Stimulated activated CD8-positive, alpha-beta memory T cell treated with anti-CD3 and anti-CD28 coated beads, Interleukin-12 subunit alpha, Interleukin-12 subunit beta, amount 100 ng/mL, for 1 hour (primary cell): ENCODE measurements at places on chromosomes 12 and 14.

DNA sequence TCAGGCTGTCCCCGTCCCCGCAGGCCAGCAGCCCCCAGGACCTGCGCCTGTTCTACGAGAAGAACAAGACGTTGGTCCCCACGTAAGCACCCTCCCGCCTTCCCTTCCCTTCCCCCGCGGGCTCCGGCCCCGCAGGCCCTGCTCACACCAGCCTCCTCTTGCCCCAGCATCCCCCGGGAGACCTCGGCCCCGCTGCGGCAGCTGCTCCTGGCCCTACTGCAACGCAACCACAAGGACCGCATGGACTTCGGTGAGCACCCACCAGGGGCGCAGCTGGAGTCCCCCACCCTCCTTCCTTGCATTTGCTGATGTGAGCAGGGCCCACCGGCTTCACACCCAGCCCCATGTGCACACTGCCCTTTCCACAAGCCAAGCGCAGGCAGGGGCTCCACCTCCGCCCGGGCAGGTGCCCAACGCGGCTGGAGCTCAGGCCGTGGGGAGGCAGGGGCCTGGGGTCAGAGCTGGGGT lies 15.4 kb downstream of the ULK1 start:
- no peak for DNase-seq

- no peak for DNase-seq
Observed at GRCh38 chr14:67990576-67990975, 171.0 kb downstream of the RAD51B start.

DNA sequence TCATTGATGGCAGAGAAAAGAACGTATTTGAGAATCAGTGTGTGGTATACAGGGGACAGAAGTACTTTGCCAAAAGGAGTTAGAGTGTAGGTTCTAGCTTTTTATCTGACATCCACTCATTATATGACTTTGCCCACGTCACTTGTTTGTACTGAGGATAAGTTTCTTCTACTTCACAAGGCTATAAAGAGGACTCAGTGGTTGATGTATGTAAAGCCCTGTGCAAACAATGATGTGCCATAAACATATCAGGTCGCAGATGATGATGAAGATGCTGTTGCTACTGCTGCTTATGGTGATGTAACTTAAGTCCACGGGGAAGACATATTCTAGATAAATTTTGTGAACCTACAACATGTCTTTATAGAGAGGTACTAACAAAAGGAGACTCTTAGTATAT lies 66.3 kb downstream of the TRHDE start:
- DNase-seq = no peak

GRCh38 chr12:19498099-19498498 lies 58.8 kb downstream of the AEBP2 start:
- DNase-seq = no peak

DNA sequence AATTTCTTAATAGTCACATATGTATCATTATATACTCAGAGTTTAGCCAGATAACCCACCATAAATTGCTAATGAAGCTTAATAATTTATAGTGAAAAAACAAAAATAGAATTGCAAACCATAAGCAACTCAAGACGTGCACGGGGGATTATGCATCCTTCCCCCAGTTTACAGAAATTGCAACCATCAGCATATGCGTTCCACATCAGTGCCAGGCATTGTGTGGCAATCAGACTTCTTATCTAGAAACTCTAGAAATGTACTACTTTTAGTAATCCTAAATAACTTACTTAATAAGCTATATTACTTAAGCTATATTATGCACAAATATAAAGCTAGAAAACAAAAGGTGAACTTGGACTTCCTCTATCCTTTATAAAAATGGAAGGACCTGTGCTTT lies 115.8 kb downstream of the CRADD start:
- no peak for DNase-seq

- DNase-seq = no peak
Observed at GRCh38 chr12:54865683-54866324, 11.5 kb downstream of the MUCL1 start.

GRCh38 chr14:52918486-52918885 lies 32.4 kb downstream of the FERMT2 start:
- DNase-seq = peak; percentile 2

DNA sequence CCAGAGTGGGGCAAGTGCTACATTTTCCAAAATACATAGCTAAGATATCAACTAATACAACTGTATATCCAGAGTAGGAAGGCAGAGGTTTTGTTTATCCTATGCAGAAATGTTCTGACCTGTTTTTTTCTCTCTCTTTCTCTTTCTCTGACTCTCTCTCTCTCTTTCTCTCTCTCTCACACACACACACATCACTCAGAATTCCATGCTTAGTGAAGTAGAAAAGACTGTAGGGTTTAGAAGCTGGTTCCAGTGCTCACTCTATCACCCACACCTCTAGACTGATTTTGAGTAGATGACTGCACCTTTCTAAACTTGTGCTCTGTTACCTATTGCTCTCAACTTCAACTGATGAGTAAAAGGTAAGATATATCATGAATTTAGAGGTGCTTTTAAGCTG lies 356.7 kb downstream of the LRIG3 start:
- no peak for DNase-seq

DNA sequence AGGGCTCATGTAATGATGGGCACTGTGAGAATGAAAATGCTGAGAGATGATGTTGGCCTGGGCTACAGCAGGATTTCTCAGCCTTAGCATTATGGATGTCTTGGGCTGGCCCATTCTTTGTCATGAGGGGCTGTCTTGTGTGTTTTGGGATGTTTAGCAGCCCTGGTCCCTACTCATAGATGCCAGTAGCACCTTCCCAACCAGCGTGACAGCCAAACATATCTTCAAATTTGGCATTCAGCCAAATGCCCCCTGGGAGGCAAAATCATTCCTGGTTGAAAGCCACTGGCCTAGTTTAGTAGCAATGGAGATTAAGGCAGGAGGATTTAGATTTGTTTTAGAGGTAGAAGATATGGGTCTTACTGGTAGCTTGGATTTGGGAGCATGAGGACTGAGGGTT lies 26.6 kb downstream of the UBE3B start:
- no peak for DNase-seq

- DNase-seq = no peak
Observed at GRCh38 chr12:5254703-5255102, 177.2 kb upstream of the NTF3 start.

DNA sequence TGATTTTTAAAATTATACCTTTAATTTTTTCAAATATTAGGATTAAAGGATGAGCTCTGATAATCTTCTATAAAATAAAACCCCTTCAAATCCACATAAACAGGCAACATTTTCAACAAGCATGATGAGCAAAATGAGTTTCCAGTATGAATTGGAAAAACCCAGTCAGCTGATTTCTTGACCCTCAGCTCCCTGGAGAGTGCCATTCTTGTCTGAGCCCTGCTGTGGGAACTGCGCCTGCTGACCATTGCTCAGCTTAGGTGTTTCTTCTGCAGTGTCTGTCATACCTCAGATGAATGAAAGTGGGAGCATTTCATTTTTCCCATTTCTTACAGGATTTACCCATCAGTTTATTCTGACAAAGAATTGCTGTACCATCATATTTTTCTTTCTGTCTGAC lies 27.6 kb downstream of the MAPKAPK5 start:
- no peak for DNase-seq

- no peak for DNase-seq
Observed at GRCh38 chr14:99589651-99590530, 14.1 kb downstream of the CCDC85C start.

- DNase-seq = no peak
Observed at GRCh38 chr12:124392667-124393413, 97.9 kb downstream of the RFLNA start.

GRCh38 chr12:120996133-120996746 lies 17.9 kb downstream of the HNF1A start:
- no peak for DNase-seq

DNA sequence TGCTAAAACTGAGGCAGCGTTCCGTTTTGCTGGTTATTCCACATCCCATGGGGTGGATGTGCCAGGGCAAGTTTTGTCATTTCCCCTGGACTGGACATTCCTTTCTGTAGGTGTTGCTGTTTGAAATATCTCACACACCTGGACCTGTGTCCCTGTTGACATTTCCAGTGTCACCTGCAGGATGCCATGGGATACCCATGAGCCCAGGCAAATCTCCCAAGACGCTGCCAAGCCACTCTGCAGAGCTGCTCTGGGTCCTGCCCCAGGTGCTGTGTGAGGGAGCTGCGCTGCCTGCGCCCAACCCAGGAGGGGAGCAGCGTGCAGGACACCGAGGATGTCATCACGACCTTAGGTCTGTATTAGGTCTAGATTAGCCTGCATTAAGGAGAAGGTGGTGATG lies 5.2 kb upstream of the PACS2 start:
- no peak for DNase-seq

- no peak for DNase-seq
Observed at GRCh38 chr12:100058482-100059029, 73.8 kb upstream of the ANKS1B start.

DNA sequence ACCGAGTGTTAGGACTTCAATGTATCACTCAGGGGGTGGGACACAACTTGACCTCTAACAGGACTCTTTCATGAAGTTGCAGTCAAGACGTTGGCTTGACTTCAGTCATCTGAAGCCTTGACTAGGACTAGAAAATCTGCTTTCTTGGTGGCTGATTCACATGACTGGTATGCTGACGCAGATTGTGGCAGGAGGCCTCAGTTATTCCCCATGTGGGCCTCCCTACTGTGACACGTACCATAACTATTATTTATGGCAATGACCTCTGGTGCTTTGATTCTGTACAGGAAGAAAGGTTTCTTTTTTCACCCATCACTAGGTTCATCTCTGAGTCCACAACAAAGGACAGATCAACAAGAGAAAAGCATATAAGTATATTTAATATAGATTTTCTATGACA lies 270.4 kb downstream of the NEDD1 start:
- DNase-seq = no peak

DNA sequence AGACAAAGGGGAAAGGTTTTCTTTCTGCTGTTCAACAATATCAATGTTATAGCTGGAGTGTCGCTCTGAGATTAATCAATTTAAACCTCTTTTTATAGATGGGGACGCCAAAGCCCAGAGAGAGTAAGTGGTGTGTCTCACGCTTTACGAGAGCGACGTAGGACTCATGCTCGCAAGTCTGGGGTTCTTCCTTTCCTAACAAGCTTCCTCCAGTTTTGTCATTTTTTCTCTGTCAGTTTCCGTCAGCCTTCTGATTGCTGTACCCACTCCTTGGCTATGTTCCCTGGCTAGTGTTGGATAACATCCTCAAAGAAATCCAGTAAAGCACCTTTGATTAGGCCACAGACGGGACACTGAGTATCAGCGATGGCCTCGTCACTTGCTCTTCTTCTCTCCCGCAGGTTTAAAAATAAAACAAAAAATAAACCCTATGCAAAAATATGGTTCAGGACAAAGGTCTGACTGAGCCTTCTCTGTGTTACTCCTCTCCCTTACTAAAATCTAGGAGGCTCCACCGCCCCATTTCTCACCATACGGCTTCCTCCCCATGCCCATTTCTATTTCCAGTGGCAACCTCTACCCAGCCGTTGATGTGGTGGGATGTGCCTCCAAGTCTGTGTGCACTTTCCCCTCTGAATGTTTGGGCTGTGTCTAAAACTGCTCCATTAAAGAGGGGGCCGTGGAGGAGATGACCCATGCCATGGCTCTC lies 172.7 kb upstream of the PARP11 start:
- DNase-seq = no peak

GRCh38 chr12:114847441-114848035 lies 163.6 kb upstream of the TBX3 start:
- DNase-seq = no peak

GRCh38 chr14:102196039-102196901 lies 56.6 kb downstream of the WDR20 start:
- no peak for DNase-seq

DNA sequence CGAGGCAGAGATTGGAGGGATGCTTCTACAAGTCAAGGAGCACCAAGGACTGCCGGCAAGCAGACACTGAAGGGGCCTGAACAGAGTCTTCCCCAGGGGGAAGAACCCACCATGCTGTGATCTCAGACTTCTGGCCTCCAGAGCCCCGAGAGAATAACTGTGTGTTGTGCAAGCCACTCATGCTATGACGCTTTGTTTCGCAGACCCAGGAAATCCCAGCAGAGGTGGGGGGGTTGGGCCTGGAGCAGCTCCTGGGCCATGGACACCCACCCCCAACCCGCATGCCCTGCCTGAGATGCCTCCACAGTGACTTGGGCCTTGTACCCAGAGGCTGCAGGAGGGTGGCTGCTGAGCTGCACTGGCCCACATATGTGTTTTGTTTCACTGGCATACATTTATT lies 31.2 kb downstream of the ARL6IP4 start:
- DNase-seq = no peak

GRCh38 chr12:116194935-116195431 lies 82.5 kb downstream of the MED13L start:
- no peak for DNase-seq

GRCh38 chr12:32609966-32610365 lies 69.1 kb upstream of the DNM1L start:
- DNase-seq = no peak

DNA sequence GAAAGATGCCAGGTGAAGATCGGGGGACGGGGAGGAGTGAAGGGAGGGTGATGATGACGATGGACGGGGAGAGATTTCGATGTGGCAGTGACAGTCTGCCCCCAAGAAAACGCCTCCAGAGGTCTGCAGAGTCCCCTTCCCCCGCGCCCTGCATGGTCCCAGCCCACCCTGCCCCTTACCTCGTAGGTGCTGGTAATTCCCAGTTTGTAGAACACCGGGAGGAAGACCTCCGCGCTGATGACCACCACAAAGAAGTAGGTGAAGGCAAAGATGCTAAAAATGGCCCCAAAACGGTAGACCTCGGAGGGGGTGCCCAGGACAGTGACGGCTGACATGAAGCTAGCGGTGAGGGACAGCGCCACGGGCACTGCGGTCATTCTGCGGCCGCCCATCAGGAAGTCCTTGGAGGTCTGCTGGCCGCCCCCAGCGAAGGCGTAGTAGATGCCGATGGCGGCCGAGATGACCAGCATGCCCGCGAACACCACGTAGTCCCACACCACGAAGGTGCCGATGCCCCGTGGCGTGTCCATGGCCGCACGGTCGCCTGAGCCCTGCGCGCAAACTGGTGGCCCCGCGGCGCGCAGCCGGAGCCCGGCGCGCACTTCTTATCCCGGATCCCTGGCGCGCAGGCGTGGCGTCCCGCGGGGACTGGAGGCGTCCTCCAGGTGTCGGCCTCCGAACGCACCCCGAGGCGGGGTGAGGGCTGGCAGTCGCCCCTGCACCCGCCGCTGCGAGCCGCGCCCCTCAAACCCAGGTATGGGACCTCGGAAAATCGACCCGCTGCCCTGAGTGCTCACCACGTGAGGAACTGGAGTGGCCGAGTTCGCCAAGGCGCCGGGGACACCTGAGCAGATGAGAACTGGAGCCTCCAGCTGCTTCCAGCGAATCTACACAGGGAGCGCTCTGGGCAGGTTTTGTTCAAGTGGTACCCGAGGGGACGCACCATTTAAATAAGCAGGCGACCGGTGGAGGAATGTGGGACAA lies at the start of gene SLC5A8:
SLC5A8 (minus strand) TSS at position 920 of the 984 bp plus-strand sequence; CDS start at position 530, 390 bp downstream.
- DNase-seq = no peak

GRCh38 chr14:85334316-85334715 lies 195.6 kb upstream of the FLRT2 start:
- no peak for DNase-seq

DNA sequence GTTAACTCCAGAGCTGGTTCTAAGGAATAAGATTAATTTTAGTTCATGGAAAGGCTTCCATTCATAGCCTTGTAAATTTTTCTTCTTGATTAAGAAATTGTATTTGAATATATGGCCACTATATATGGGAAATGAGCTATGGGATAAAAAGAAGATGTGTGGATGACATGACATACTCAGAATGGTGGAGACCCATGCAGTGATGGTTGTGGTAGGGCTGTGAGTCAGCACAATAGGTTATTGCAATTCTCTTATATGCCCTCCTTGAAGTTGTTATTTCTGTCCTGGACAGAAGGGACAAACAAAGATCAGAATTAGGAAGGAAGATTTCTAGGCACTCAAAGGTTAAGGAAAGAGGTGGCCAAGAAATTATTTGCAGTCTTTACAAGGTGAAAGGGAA lies 21.5 kb downstream of the RASSF9 start:
- DNase-seq = no peak

- DNase-seq = no peak
Observed at GRCh38 chr14:99784508-99784907, 8.7 kb upstream of the EML1 start.
